ENCODE measurements at places on chromosomes 7 and 10. TPM values are rescaled to one million over a fixed set of nuclear protein-coding genes. Genes with fewer than 3 reads are reported as not detected.

GRCh38 chr7:90654718-90655427 is 58.8 kb downstream of the CDK14 start:
- no peak overlapping the region for H3K27ac ChIP-seq
- no peaks in the 10 kb centered on the region for H3K4me1 ChIP-seq
- no peaks in the 10 kb centered on the region for H3K36me3 ChIP-seq
- H3K27me3 ChIP-seq, result no peaks in the 10 kb centered on the region

DNA sequence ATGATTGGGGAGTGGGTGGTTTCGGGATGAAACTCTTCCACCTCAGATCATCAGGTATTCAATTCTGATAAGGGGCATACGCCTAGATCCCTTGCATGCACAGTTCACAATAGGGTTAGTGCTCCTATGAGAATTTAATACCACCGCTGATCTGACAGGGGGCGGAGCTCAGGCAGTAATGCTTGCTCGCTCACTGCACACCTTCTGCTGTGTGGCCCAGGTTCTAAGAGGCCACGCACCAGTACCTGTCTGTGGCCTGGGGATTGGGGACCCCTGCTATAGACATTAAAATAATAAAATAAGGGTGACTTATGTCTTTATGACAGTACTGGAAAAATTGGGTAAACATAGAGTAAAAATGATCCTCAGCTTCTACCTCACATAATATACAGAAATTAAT is 66.1 kb downstream of the SAMD9 start:
- H3K27ac ChIP-seq, result no peak overlapping the region
- H3K4me1 ChIP-seq, result no peaks in the 10 kb centered on the region
- no peak overlapping the region for H3K4me3 ChIP-seq
- no peak for DNase-seq
- no peaks in the 10 kb centered on the region for H3K27me3 ChIP-seq

- DNase-seq, result no peak
- no peak overlapping the region for H3K27ac ChIP-seq
- H3K36me3 ChIP-seq, result peaks cover 20% of the 10 kb centered on the region
- no peaks in the 10 kb centered on the region for H3K27me3 ChIP-seq
- no peak overlapping the region for H3K4me3 ChIP-seq
Measured at GRCh38 chr7:6398943-6399342, 48.8 kb downstream of the DAGLB start.

- H3K27ac ChIP-seq, result no peak overlapping the region
- H3K27me3 ChIP-seq, result no peaks in the 10 kb centered on the region
- peaks cover 50% of the 10 kb centered on the region for H3K4me1 ChIP-seq
Measured at GRCh38 chr7:2978408-2978807, 65.3 kb downstream of the CARD11 start.

- H3K27me3 ChIP-seq, result no peaks in the 10 kb centered on the region
- no peak for DNase-seq
- H3K27ac ChIP-seq, result no peak overlapping the region
Measured at GRCh38 chr10:43190775-43191174, 52.5 kb downstream of the CSGALNACT2 start.

DNA sequence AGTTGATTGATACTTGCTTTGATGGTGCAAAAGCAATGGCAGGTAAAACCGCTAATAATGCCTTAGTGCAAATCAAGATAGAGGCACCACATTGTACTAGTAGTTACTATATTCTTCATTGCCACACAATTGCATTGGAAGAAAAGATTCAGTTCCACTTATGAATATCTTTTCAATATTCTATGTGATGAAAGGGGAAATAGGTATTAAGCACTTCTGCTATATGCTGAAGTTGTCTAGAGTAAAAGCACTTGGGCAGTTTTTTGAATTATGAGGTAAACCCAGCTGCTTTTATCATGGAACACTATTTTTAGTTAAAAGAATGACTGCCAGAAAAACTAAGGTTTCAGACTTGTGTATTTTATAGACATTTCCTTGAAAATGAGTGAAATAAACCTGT is 15.5 kb downstream of the ENTPD7 start:
- no peaks in the 10 kb centered on the region for H3K4me1 ChIP-seq
- no peaks in the 10 kb centered on the region for H3K27me3 ChIP-seq
- DNase-seq, result no peak
- no peak overlapping the region for H3K27ac ChIP-seq
- H3K4me3 ChIP-seq, result no peak overlapping the region

DNA sequence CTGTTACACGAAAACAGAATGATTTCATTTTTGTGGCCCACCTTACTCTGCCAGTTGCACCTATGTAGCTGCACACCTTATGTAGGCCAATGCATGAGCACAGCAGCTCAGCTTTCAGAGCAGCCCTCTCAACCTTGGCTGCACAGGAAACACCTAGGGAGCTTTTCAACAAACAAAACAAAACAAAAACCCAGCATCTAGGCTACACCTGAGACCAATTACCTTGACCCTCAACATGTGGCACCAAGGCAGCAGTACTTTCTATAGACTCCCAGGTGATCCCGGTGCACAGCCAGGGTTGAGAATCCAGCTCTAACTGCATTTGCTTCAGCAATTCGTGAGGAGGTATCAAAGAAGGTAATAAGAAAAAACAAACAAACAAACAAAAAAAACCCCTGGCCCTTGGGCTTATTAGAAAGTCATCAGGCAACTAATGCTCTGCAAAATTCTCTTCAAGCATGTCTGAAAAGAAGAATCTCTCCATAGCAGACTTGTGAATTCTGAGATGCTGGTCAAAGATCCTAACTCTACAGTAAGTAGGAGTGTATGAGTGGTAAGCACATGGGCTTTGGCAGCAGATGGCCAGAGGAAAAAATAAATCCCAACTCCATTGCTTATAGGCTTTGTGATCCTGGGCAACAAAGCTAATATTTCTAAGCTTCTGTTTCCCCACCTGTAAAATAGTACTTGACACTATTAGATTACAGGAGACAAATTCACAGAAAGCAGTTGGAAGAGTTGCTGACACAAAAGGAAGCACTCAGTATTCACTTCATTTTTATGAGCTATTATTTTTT is 113.4 kb upstream of the NOBOX start:
- no peak overlapping the region for H3K4me3 ChIP-seq
- DNase-seq, result no peak
- H3K27ac ChIP-seq, result no peak overlapping the region
- no peaks in the 10 kb centered on the region for H3K36me3 ChIP-seq
- H3K27me3 ChIP-seq, result no peaks in the 10 kb centered on the region
- H3K4me1 ChIP-seq, result peaks cover 6% of the 10 kb centered on the region

DNA sequence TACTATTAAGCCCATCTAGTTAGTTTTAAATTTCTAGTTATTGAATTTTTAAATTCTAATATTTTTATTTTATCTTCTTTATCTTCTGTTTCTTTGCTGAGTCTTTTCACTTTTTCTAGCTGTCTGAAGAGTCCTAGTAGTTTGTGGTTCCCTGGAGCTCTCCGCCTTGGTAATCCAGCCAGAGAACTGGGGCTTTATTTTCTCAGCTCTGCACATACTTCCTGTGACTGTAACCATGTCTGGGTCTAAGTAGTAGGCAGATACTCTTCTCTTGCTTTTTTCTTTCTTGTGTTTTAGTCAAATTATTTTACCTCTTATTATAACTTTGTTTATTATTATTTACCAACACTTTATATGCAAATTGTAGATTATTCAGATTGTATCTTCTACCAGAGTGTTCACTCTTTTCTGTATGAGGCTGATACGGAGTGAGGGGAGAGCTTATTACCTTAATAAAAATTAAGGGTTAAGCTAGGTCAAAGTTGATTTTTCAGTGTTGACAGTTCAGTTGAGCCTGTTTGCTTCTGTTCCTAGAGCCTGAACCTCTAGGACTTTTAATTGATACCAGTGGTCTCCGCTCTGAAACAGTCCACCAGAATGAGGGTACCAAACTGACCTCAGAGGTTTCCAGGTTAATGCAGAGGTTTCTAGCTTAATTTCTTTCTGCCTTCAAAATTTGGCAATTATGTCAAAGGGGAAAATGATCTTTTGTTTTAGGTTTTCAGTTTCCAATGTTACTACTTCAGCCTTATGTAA is 155.4 kb downstream of the ADK start:
- H3K36me3 ChIP-seq, result no peaks in the 10 kb centered on the region
- H3K4me1 ChIP-seq, result no peaks in the 10 kb centered on the region
- H3K27ac ChIP-seq, result no peak overlapping the region

- H3K27me3 ChIP-seq, result no peaks in the 10 kb centered on the region
- H3K36me3 ChIP-seq, result no peaks in the 10 kb centered on the region
- no peak overlapping the region for H3K27ac ChIP-seq
- H3K4me1 ChIP-seq, result no peaks in the 10 kb centered on the region
- DNase-seq, result no peak
Measured at GRCh38 chr10:588246-589165, 101.0 kb downstream of the DIP2C start.

DNA sequence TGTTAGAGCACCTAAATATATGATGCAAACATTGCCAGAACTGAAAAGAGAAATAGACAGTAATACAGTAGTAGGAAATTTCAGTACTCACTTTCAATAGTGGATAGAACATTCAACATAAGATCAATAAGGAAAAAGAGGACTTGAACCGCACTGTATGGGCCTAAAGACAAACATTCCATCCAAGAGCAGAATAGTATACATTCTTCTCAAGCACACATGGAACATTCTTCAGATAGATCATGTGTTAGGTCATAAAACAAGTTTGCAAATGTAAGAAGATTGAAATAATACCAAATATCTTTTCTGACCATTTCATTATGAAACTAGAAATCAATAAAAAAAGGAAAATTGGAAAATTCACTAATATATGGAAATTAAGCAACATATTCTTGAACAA is 185.4 kb upstream of the FOXP2 start:
- H3K4me3 ChIP-seq, result no peak overlapping the region
- no peak for DNase-seq
- no peaks in the 10 kb centered on the region for H3K27me3 ChIP-seq

- H3K4me1 ChIP-seq, result peaks cover 28% of the 10 kb centered on the region
- no peak within 1 kb of the TSS for H3K27ac ChIP-seq
- peak within 1 kb of the TSS; percentile 43 for H3K4me3 ChIP-seq
- H3K36me3 ChIP-seq, result no peaks in the 10 kb centered on the region
- DNase-seq, result peak; percentile 68
Measured at GRCh38 chr10:84194424-84195043, at the start of gene CDHR1. Gene CDHR1 (plus strand): TSS chr10:84194537. CDS start chr10:84194761, 224 bp downstream.

DNA sequence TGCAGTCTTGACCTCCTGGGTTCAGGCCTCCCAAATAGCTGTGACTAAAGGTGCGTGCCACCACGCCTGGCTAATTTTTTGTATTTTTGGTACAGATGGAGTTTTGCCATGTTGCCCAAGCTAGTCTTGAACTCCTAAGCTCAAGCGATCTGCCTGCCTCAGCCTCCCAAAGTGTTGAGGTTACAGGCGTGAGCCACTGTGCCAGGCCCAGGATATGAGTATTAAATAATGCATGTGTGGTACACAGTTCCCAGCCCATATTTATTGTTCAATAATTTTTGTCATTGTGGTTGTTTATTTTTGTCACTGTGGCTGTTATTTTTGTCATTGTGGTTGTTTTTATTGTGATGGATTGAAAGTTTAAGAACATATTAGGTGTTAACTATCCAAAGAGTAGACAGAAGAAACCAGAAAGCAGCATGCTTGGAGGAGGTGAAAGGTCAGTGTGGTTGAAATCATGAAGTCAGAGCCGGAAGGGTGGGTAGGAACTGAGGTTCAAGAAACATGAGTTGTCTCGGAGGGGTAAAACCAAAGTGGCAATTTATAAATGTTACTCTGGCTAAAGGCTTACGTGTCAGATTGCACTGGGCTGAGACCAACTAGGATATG is 45.0 kb downstream of the MRC1 start:
- H3K36me3 ChIP-seq, result no peaks in the 10 kb centered on the region
- no peak overlapping the region for H3K27ac ChIP-seq
- H3K27me3 ChIP-seq, result no peaks in the 10 kb centered on the region

GRCh38 chr10:8133146-8133545 is 78.7 kb downstream of the GATA3 start:
- H3K27ac ChIP-seq, result no peak overlapping the region
- H3K36me3 ChIP-seq, result no peaks in the 10 kb centered on the region
- H3K27me3 ChIP-seq, result no peaks in the 10 kb centered on the region
- peaks cover 16% of the 10 kb centered on the region for H3K4me1 ChIP-seq
- H3K4me3 ChIP-seq, result no peak overlapping the region

DNA sequence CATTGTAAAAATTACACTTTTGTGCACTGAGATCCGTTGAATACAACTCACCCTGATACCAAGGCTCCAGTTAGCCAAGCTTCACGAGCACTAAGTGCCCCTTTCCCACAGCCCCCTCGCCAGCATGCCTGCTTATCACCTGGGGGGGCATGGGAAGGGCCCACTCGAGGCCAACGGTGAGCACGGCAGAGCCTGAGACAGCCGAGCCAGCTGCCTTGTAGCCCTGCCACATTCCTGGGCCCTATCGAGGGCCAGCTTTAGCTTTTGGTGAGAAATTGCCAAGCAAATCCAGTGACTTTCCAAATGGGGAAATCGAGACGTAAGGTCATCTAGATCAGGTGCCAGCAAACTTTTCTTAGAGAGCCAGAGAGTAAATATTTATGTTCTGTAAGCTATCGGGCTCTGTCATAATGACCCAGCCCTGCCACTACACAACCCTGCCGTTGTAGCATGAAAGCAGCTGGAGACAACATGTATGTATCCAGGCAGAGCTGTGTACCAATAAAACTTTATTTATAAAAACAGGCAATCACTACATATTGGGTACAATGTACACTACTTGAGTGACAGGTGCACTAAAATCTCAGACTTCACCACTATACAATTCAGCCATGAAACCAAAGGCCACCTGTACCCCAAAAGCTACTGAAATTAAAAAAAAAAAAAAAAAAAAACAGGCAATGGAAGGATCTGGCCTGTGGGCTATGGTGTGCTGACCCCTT is 83.6 kb downstream of the FAM53B start:
- H3K27ac ChIP-seq, result peak overlapping the region; percentile 6
- H3K4me3 ChIP-seq, result no peak overlapping the region
- peaks cover 61% of the 10 kb centered on the region for H3K4me1 ChIP-seq

- H3K36me3 ChIP-seq, result no peaks in the 10 kb centered on the region
- H3K27ac ChIP-seq, result no peak overlapping the region
- no peak for DNase-seq
- H3K4me3 ChIP-seq, result no peak overlapping the region
- H3K27me3 ChIP-seq, result peaks cover 4% of the 10 kb centered on the region
Measured at GRCh38 chr10:27663621-27664020, 82.0 kb downstream of the MKX start.

GRCh38 chr7:37920305-37920848 is at the start of gene EPDR1:
Gene EPDR1 (plus strand): TSS chr7:37920640. CDS start chr7:37920940, 300 bp downstream.
- no peak within 1 kb of the TSS for H3K27ac ChIP-seq
- H3K4me3 ChIP-seq, result no peak within 1 kb of the TSS

DNA sequence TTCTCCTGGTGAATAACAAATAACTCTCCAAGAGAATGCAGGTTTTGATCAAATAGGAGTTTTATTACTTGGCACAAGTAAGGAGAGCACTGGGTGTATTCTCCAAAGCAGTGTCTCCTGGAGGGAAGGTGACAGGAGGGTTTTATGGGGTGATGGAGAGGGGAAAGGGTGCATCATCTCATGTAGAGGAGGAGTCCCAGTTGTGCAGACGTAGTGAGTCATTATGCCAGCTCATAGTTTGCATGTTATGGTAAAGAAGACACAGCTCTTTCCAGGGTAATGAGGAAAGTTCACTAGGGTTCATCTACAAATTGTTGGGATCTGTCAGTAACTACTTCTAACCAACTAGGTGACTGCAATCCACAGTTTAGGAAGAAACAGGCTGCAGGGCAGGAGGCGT is 347.9 kb upstream of the MEOX2 start:
- H3K27me3 ChIP-seq, result no peaks in the 10 kb centered on the region
- no peaks in the 10 kb centered on the region for H3K36me3 ChIP-seq
- H3K4me1 ChIP-seq, result no peaks in the 10 kb centered on the region
- no peak overlapping the region for H3K27ac ChIP-seq

Gene NPC1L1
- total RNA-seq, result not detected

Gene TAS2R41
- total RNA-seq, result not detected

Gene ZP3
- 1.6 TPM for total RNA-seq

Gene ZPBP
- not detected for total RNA-seq

Gene SEMA4G
- total RNA-seq, result 0.49 TPM

Measured in CD8-positive, alpha-beta memory T cell (primary cell).